ENCODE measurements at places on chromosomes 6 and 20.

DNA sequence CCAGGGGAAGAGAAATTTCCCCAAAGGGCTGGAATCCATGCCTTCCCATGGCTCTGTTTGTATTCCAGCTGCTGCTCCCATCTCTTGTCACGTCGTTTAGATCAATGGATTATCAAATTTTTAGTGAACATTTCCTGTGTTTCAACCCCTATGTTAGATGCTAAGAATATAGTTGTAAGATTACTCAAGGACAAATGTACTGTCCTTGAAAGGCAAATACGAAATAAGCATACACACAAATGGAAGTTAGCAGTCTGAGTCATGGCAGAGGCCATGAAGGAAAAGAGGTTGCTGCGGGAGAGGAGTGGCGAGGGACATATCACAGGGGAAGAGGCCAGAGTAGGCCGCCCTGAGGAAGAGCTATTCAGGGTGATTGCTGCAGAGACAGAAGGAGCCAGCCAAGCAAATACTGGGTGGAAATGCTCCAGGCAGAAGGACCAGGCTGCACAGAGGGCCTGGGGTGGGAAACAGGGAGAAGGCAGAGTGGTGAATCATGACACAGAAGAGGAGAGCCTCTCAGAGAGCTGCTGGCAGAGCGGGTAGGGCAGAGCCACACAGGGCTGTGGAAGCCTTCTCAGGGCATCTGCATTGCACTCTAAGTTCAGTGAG lies 219.2 kb upstream of the LRFN2 start:
- DNase-seq = no peak

- DNase-seq = no peak
Measured at GRCh38 chr6:19668710-19669109, 168.5 kb upstream of the ID4 start.

- peak; percentile 53 for DNase-seq
Measured at GRCh38 chr6:41531591-41532582, 14.3 kb upstream of the FOXP4 start.

DNA sequence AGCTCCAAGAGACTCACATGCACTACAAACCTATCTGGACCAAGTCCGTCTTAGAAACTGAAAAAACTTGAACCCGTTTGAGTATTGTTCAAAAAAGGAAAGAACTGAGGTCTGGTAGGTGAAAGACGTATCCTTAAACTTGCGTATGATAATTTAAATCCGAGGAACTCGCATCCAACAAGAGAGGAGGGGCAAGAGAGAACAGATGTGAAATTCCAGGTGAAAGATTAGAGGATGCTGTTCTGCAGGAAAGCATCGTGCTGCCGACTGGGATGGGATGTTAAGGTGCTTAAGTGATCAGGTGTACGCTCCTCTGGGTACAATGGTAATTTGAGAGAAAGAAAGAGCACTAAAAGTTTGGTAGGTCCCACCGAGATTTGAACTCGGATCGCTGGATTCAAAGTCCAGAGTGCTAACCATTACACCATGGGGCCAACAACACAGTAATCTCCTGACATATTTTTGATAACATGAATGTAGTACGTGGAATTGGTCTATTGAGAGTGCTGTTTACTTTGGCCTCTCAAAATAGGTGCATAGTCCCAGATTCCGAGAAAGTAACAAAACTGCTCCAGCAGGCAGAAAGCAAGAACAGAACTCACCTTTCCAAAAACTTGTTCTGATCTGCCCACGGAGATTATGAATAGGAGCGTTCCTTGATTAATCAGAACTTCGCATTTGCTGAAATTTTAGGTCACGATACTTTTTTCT lies 53.5 kb upstream of the BTN3A2 start:
- DNase-seq = no peak

DNA sequence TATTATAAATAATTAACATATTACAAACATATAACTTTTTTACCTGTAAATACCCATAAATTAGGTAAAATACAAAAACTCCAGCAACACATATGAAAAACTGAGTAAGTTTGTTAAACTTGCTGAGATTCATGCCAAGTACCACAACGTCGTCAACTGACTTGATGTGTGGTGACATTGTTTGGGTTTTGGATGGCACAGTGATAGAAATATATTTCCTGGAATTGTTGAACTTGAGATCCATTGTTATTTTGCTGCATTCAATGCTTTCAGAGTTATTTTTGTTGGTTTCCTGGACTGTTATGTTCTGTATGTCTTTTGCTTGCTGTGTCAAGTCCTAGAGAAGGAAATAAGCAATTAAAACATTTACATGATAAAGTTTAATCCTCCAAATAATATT lies 5.5 kb downstream of the SLC35B3 start:
- DNase-seq = no peak

DNA sequence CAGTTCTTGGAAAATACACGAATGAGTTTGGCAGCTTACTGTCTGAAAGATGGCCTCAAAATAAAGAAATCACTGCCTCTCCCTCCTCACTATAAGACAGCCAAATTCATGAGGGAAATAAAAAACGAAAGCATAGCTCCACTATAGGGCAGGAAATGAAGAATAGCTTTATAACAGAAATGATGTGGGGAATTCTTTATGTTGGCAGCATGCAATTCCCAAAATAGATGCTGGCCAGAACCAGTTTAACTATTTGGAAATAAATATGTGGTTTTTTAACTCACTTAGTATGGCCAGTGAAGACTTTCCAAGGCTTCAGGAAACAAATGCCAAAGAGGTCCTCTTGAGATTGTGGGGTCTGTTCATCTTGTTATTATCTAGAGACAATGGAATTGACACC lies 100.5 kb downstream of the TBX18 start:
- no peak for DNase-seq

DNA sequence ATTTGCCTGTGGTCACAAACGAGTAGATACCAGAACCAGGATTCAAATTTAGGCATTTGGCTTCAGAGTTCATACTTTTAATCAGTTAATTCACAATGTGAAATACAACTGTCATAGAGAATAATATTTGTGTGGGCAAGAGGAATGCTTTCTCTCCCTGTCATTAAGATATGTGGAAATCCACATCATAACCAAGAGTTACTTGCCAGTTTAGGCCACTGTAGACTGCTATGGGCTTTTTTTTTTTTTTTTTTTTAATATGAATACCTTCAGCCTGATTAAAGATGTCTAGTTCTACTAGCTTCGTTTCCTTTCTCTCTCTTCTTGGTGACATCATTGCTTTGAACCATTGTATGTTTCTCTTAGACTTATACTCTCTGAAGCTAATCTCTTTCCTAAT lies 244.9 kb downstream of the ZFAND3 start:
- DNase-seq = no peak

- DNase-seq = no peak
Measured at GRCh38 chr6:57198926-57199636, 23.0 kb downstream of the RAB23 start.

- no peak for DNase-seq
Measured at GRCh38 chr6:15672291-15672690, 9.5 kb upstream of the DTNBP1 start.

- DNase-seq = no peak
Measured at GRCh38 chr20:17202673-17203072, 24.2 kb upstream of the PCSK2 start.

DNA sequence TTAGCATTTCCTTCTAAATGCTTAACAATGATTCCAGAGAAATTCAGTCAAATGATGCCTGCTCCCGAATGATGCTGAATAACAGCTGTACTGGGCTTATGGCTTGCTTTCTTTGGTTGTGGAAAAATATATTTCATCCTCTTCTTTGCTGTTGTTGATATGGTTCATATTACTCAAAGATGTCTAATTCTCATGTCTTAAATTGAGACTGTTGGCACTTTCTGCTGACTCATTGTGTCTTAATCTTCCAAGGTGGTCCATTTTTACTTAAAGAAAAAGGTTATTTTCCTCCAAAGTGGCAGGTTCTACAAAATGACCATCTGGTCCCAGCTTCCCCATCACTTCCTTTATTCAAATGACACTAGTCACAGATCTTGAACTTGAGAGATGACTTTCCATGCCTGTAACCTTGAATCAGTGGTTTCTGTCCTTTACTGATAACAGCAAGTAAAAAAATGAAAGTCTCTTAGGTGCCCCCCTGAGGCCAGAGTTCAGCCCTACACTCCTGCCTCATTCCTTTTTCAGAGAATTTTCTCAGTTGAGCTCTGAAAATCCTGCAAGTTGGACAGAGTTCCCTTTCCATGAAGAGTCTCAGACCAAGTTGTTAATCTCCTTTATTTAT lies 6.9 kb downstream of the SNAP25 start:
- no peak for DNase-seq

DNA sequence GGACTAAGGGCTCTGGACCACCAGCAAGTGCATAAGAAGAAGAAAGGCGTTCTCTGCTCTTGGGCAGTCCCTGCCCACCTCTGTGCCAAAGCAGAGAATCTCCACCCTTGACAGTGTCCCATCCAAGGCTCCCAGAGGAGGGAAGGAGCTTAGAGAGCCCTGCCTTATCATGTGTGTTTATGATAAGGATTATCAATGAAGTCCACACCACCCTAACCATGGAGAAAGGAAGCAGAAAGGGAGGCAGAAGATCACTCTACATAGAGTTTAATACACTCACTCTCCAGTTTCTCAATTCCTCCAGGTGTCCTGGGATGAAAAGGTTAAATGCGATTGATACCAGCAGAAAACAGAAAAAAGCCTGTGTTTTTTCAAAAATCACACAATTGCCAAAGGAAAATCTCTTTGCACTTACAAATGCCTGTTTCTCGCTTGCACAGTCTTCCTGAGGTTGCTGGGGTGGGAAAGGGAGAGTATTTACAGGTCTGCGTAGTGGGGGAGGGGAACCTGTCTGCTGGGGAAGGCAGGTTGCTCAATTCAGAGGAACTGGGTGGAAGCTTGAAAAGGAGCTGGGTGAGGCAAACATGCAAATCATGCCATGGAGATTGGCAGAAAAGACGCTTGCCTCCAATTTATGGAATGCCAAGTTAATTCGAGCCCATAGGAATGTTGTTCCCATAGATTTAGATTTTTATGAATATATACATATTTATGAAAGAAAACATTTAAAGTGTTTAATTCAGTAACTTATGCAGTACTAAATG lies 104.0 kb downstream of the EYA2 start:
- DNase-seq = no peak

GRCh38 chr6:144736763-144737162 lies 451.6 kb downstream of the UTRN start:
- DNase-seq = no peak

GRCh38 chr6:149628875-149629510 lies 19.5 kb downstream of the KATNA1 start:
- DNase-seq = no peak

- no peak for DNase-seq
Measured at GRCh38 chr20:3577366-3577765, 85.8 kb downstream of the GFRA4 start.

DNA sequence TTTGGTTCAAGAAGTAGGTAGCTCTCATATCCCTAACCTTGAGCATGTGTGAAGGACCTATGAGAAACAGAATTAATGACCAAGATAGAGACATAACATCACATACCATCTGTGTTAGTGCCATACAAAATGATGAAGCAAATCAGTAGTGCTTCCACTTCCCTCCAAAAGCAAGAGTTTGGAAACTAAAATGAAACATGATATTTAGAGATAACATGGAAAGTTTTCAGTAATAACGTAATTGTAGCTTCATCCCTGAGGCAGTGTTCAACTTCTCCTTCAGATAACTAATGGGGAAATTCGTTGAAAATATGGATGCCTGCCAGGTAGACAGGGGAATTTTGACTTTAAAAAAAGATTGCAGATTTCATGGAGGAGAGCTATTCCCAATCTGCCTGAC lies 248.4 kb upstream of the IRAK1BP1 start:
- no peak for DNase-seq

DNA sequence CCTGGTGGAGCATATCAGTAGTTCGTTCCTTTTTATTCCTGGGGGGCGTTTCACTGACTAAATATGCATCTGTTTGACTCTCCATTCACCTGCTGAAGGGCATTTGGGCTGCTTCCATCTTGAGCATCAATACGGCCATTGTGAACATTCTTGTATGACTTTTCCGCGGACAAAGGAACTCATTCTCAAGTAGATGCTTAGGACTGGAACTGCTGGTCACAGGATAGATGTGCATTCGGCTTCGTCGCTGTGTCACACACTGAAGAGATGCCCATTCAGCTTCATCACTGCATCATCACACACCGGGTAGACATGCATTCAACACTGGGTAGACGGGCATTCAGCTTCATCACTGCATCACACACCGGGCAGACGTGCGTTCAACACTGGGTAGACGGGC lies 95.3 kb downstream of the TAF4 start:
- DNase-seq = no peak

DNA sequence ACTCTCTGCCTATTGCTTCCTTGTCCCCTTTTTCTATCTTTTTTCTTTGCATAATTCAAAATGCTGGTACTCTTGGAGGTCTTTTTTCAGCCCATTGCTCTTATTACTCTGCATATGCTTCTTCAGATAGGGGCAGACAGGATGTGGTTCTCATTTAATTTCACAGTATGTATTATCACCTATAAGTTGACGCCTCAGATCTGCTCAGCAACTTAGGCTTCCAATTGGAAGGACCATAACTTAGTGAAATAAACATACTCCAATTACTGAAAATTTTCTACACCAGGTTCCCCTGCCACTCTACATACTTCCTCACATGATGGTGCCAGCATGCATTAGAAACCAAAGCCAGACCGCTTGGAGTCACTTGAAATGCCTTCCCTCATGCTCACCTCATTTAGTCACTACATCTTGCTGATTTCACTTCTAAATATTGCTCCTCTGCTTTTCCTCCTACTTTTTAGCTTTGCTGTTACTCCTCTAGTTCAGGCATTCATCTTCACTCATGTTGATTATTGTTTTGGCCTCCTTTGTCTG lies 34.5 kb upstream of the AHI1 start:
- DNase-seq = no peak
